ENCODE measurements at places on chromosomes 3 and 15. TPM values are rescaled to one million over a fixed set of nuclear protein-coding genes. Genes with fewer than 3 reads are reported as not detected.

DNA sequence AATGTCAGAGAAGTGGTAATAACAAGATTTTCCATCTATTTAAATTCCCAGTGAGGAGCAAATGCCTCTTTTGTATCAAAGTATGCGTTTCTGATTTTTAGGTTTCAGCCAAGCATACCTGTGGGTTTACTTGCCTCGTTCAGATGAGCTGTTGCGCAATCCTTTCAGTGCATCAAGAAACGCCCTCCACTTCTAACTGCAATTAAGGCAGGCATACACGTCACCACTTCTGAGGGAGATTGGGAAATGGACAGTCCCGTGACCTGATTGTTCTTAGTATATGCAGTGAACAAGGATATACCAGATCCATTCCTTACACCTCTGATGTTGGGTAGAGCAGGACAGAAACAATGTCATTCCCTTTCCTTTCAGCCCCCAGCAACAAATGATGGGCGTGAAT is 219.0 kb downstream of the ITPR1 start:
- DNase-seq = no peak

DNA sequence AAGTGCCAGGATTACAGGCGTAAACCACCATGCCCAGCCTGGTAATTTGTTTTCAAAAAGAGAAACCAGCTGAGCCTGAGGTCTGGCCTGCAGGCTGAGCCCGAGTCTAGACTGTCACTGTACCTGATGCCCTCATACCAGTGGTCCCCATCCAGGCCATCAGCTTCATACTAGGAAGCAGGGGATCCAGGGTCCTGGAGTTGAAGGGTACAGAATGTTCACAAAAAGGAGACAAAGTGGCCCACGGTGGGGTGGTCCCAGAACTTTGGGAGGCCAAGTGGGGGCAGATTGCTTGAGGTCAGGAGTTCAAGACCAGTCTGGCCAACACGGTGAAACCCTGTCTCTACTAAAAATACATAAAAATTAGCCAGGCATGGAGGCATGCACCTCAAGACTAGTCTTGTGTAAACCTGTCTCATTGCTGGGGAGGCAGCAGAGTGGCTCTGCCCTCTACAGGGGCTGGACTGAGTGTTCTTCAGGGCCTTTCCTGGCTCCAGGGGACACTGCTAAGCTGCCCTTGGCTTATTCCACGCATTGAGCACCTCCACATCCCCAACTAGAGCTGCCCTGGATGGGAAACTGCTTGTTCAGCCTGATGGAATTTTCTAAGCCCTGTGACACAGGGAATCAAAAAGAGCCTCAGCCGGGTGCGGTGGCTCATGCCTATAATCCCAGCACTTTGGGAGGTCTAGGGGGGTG is 7.9 kb upstream of the HHATL start:
- DNase-seq = no peak

The GHSR gene
- not detected for total RNA-seq

GRCh38 chr3:4752201-4753072 is 226.8 kb upstream of the BHLHE40 start:
- DNase-seq = no peak

The LIPC gene
- 0.12 TPM for total RNA-seq

The C3orf49 gene
- not detected for total RNA-seq

DNA sequence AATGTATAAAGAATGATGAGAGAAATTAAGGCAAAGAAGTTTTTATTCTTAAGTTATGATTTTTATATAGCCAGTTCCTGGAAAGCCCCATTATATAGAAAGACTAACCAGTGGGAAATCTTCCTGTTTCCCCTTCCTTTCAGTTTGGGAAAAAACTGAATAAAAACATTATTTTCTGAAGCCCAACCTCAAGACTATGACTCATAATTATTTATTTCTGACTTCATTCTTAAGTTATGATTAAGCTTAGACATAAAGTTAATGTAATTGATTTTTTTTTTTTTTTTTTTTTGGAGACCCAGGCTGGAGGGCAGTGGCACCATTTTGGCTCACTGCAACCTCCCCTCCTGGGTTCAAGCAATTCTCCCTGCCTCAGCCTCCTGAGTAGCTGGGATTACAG is 55.8 kb downstream of the TRPC1 start:
- DNase-seq = no peak

DNA sequence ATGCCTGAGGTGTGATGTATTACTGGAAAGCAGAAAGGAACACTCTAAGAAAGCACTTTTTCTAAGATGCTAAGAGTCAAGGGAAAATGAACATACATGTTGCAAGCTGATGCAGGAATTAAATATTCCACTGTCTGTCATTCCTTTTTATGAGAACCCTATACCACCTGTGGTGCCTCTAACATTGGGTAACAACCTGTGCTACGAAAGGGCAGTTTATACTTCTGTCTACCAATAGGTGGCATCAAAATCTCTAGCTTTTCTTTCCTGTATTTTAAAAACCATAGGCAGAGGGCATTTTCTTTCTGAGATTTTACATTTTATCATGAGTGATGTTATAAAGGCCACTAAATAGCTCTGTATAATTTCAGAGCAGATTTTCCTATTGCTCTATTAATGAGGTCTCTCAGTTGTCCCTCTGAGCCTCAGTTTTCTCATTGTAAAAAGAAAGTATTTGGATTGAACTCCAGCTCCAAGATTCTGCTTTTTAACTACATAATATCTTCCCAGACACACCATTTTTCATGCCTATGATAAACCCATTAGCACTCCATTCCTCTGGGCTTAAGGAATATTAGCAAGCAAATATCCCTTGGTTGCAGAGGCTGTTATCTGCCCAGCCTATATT is 3.5 kb upstream of the CPNE4 start:
- DNase-seq = no peak

DNA sequence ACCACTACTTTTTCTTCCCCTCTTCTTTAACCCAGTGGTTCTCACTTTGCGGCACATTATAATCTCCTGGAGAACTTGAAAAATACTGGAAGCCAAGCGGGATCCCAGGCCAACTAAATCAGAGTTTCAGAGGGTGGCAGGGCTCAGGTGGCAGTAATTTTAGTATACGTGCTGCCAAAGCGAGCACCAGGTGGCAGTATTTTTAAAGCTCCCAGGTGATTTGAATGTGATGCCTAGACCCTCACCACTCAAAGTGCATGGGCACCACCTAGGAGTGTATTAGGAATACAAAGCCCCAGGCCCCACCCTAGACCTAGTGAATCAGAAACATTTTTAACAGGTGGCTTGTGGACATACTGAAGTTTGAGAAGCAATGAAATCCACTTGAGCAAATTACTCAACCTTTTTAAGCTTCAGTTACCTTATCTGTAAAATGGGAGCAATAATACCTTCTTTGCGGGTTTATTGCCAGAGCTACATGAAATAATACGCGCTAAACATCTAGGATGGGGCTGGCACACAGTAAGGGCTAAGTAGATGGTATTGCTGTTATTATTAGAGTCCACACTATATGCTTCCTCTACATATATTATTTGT is 8.3 kb downstream of the B3GALNT1 start:
- DNase-seq = no peak

DNA sequence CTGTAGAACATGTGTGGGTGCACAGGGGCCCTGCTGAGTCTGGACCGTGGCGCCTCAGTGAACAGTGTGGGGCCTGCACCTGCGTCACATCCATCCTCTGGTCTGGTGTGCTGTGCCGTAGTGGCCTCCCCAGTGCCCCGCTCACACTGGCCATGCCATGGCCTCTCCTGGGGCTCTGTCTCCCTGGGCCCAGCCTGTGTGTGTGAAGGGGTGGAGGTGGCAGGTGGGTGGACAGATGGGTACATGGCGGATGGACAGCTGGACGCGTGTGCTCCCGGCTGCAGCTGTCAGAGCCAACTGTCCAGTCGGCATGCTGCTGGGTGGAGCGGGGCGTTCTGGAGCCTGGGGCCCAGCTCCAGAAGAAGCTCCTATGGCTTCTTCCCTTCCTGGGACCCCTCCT is 17.8 kb downstream of the PLXNA1 start:
- no peak for DNase-seq

- no peak for DNase-seq
These were observed 203.8 kb downstream of the EPHB1 start for GRCh38 chr3:134998855-134999254.

- DNase-seq = no peak
These were observed 3.7 kb downstream of the ISL2 start for GRCh38 chr15:76340198-76340802.

The ICE2 gene
- 41.8 TPM for total RNA-seq

DNA sequence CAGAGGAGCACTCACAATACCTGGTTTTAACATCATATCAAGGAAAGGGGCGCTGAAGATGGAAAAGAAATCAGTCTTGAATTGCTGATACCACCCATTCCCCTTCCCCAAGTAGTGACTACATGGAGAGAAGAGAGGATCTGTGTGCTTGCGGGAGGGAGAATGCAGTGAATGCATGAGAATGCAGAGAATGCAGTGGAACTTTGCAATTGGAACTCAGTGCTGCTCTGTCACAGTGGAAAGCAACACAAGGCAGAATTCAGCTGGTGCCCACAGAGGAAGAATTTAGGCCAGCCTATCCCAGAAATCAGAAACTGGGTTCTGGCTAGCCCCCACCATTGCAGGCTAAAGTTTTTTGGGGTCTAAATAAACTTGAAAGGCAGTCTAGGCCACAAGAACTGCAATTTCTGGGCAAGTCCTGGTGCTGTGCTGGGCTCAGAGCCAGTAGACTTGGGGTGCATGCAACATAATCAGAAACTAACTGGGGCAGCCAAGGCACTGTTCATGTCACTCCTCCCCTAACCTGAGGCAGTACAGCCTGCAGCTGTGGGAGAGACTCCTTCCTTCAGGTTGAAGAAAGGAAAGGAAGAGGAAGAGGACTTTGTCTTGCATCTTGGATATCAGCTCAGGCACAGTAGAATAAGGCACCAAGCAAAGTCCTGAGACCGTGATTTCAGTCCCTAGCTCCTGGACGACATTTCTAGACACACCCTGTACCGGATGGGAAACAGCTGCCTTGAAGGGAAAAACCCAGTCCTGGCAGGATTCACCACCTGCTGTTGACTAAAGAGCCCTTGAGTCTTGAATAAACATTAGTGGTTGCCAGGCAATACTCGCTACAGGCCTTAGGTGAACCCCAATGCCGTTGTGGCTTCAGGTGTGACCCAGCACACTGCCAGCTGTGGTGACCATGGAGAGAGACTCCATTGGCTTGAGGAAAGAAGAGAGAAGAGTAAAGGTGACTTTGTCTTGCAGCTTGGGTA is 329.3 kb downstream of the TBL1XR1 start:
- no peak for DNase-seq

The MEGF11 gene
- total RNA-seq = 0.73 TPM

GRCh38 chr15:27686369-27686768 is 412.7 kb downstream of the OCA2 start:
- no peak for DNase-seq

The CATSPER2 gene
- 0.29 TPM for total RNA-seq

The CHRNA7 gene
- total RNA-seq = 4.8 TPM

DNA sequence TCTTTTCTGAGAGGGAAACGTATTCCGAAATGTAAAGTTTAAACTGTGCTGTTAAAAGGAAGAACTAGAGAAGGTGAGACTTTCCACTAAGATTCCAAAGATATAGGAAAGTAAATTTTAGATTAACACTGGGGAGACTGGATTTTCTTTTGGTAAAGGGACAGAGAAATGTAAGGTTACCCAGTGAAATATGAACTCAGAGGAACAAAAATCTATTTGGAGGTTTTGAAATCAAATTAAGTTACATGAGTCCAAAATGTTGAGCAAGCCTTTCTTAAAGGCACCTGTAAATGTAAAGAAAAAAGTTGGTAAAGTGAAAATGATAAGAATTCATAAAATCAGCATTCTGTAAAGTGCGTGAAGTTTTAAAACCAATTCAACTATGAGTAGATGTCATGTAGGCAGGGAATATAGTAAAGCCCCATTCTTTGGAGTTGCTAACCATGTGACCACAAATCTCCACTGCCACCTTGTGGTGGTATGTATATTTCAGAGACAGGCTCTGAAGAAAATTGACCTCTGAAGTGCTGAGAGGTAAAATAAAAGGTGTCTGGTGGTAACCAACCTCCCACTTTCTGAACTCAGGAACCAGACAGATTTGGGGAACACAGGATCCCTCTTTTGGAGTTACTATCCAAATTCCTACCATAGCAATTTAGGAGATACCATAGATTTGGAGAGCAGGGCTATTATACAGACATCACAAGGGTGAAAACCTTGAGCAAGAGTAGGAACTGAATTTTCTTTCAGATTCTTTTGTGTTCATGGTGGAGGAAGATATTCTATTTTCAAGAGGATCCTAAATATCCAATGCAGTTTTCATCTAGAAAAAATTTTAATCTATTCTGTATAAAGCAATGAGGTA is 215.3 kb downstream of the ROBO2 start:
- peak; percentile 10 for DNase-seq

DNA sequence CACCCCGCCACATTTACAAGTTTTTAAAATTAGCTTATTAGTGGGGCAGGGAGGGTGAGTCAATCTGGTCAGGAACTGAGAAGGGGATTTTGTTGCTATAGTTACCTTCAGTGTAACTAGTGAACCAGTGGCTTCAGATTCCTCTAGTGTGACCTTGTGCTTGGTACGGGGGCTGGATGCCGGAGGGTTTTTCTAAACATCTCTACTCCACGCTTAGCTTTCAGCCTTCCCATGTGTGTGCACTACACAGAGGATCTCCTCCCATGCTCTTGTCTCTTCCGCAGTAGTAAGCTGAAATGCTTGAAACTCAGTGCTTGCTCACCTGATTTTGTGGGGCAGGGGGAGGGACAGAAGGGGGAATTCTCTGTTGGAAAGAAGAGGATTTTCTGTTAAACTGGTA is 67.9 kb upstream of the AKAP13 start:
- DNase-seq = no peak

GRCh38 chr15:85757939-85758654 is 36.6 kb downstream of the KLHL25 start:
- DNase-seq = no peak

The ISL2 gene
- 0.19 TPM for total RNA-seq

DNA sequence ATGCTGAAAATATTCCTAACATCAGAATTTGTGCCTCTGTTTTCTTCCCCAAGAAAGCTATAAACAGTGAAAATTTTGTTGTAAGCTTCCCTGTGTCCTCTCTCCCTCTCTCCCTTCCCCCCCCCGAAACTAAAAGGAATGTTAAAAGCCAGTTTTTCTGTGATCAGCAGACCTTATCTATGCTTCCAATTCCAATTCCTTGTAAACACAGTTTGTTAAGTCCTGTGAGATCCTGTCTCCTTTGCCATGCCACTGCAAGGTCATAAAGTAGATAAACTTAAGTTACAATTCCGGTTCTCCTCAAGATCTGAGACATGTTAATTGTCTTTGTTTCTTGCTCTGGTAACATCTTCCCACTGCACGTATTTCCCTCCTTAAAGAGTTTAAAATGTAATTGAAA is 42.9 kb upstream of the DHX36 start:
- no peak for DNase-seq

DNA sequence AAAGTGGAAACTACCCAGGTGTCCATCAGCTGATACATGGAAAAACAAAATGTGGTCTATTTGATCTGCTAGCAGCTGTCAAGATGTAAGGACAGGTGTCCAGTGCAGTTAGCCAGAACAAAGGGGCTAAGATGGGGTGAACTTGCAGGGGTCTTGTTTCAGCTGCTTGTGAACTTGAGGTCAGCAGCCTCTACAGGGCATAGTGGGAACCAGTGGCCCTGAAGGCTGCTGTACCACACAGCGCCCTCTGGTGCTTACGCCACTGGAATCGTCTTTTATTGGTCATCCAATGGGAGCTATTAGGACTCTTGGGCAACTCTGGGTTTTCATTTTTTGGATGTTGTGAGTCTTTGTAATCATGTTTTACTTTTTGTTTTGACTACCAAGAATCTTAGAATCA is 62.2 kb upstream of the CTSH start:
- peak; percentile 37 for DNase-seq

The PTX3 gene
- total RNA-seq = 317 TPM

The TMEM212 gene
- not detected for total RNA-seq

- peak; percentile 12 for DNase-seq
These were observed 40.9 kb upstream of the MRPL3 start for GRCh38 chr3:131543714-131544113.

The INSYN1 gene
- total RNA-seq = 0.05 TPM

Data from glomerular endothelial cell (primary cell).